ENCODE measurements at places on chromosomes 5 and 9.
A peak's percentile ranks its signal among the peaks of the same experiment; 100 is the strongest.

GRCh38 chr5:141637123-141637766 lies 448 bp downstream of the RELL2 start:
- H3K27me3 ChIP-seq = no peaks in the 10 kb centered on the region
- H3K27ac ChIP-seq = no peak overlapping the region
- peak overlapping the region; percentile 80 for H3K4me3 ChIP-seq
- DNase-seq = peak; percentile 34
- H3K36me3 ChIP-seq = peaks cover 8% of the 10 kb centered on the region

DNA sequence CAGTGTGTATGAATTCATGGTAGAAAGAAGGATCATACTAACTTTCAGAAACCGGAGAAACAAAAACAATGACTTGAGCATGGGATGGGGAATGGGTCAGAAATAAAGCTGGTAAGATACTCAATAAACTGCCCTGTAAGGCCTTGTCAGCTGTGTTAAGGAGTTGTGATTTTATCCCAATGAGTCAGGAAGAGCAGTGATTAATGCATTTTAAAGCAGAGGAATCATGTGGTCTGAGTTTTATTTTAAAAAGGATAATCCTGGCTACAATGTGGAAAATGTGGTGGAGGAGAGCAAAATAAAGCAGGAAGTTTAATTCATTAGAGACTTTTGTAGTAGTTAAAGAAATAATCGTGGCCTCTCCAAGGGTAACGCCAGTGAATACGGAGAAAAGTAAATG lies 28.7 kb downstream of the DHX29 start:
- DNase-seq = no peak
- H3K4me3 ChIP-seq = no peak overlapping the region
- H3K4me1 ChIP-seq = no peaks in the 10 kb centered on the region

- no peaks in the 10 kb centered on the region for H3K27me3 ChIP-seq
- H3K36me3 ChIP-seq = no peaks in the 10 kb centered on the region
- no peak for DNase-seq
- H3K4me1 ChIP-seq = peaks cover 4% of the 10 kb centered on the region
- no peak overlapping the region for H3K27ac ChIP-seq
- H3K4me3 ChIP-seq = no peak overlapping the region
These were observed 159.0 kb downstream of the PBX3 start for GRCh38 chr9:125906144-125906543.

DNA sequence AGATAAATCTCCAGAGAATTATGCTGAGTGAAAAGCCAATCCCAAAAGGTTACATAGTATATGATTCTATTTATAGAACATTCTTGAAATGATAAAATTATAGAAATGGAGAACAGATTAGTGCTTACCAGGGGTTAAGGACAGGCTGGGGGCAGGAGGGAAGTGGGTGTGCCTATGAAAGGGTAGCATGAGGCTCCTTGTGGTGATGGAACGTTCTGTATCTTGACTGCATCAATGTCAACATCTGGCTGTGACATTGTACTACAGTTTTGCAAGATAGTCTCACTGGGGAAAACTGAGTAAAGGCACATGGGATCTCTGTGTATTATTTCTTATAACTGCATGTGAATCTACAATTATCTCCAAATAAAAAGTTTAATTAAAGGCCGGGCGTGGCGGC lies 22.3 kb downstream of the ORM2 start:
- no peak overlapping the region for H3K27ac ChIP-seq
- peaks cover 17% of the 10 kb centered on the region for H3K4me1 ChIP-seq
- DNase-seq = no peak
- H3K36me3 ChIP-seq = peaks cover 76% of the 10 kb centered on the region
- no peak overlapping the region for H3K4me3 ChIP-seq

- no peak overlapping the region for H3K4me3 ChIP-seq
- H3K27ac ChIP-seq = no peak overlapping the region
- no peak for DNase-seq
- no peaks in the 10 kb centered on the region for H3K36me3 ChIP-seq
- H3K27me3 ChIP-seq = no peaks in the 10 kb centered on the region
These were observed 7.5 kb upstream of the TTC1 start for GRCh38 chr5:160001457-160001856.

- H3K4me1 ChIP-seq = peaks cover 7% of the 10 kb centered on the region
- no peaks in the 10 kb centered on the region for H3K36me3 ChIP-seq
- H3K27me3 ChIP-seq = peaks cover 66% of the 10 kb centered on the region
- H3K27ac ChIP-seq = no peak overlapping the region
These were observed 43.4 kb upstream of the CDKN2B start for GRCh38 chr9:22052376-22052945.

DNA sequence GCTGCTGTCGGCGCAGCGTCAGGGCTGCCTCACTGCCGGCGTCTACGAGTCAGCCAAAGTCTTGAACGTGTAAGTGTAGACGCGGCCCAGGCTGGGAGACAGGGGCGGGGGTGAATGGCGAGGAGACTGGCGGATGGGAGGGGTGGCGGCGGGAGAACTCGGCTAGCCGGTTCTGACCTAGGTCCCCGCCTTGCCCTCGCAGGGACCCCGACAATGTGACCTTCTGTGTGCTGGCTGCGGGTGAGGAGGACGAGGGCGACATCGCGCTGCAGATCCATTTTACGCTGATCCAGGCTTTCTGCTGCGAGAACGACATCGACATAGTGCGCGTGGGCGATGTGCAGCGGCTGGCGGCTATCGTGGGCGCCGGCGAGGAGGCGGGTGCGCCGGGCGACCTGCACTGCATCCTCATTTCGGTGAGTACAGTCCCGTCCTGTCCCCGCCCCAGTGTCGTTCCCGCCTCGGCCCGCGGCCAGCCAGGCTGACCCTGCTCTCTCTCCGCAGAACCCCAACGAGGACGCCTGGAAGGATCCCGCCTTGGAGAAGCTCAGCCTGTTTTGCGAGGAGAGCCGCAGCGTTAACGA lies 745 bp downstream of the GADD45G start:
- no peak for DNase-seq
- peak overlapping the region; percentile 61 for H3K4me3 ChIP-seq
- peaks cover 4% of the 10 kb centered on the region for H3K27me3 ChIP-seq
- H3K36me3 ChIP-seq = no peaks in the 10 kb centered on the region
- H3K4me1 ChIP-seq = peaks cover 43% of the 10 kb centered on the region
- no peak overlapping the region for H3K27ac ChIP-seq

- DNase-seq = no peak
- H3K27me3 ChIP-seq = no peaks in the 10 kb centered on the region
- no peaks in the 10 kb centered on the region for H3K36me3 ChIP-seq
- H3K4me3 ChIP-seq = no peak overlapping the region
- peaks cover 15% of the 10 kb centered on the region for H3K4me1 ChIP-seq
These were observed 29.3 kb downstream of the TNFAIP8 start for GRCh38 chr5:119385136-119385535.

GRCh38 chr5:135211791-135212190 lies 177.8 kb upstream of the PITX1 start:
- H3K4me3 ChIP-seq = no peak overlapping the region
- no peak for DNase-seq
- H3K36me3 ChIP-seq = no peaks in the 10 kb centered on the region
- H3K4me1 ChIP-seq = peaks cover 15% of the 10 kb centered on the region

DNA sequence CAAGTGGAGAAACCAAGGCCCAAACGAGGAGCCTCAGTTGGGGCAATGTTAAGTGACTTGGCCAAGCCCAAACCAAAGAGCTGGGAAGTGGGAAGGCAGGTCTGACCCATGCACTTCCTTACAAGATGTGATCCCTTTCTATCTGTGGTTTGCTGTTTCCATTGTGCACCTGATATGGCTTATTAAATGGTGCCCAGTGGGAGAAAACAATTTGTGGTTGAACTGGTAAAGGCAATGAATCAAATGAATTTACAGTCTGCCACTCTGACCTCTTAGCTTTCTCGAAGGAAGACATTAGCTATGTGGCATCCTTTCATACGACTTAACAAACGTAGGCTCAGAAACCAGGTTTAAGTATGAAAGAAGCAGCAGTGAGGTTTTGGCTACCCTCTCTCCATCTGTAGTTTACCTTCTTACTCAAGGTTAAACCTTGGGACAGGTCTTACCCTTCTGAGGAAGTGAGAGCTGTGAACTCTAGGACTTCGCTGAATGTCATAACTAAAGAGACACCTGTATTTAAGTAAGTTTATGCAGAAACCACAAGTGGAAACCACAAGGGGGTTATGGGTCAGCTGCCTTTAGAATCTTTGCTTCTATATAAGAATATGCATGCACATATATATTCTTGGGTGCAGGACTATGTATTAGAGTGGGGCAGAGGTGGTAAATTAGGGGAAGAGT lies 100.5 kb upstream of the SPATA31D4 start:
- H3K4me1 ChIP-seq = peaks cover 2% of the 10 kb centered on the region
- DNase-seq = no peak
- no peak overlapping the region for H3K27ac ChIP-seq
- H3K36me3 ChIP-seq = no peaks in the 10 kb centered on the region
- no peaks in the 10 kb centered on the region for H3K27me3 ChIP-seq

GRCh38 chr9:14147738-14148137 lies 166.2 kb downstream of the NFIB start:
- H3K4me1 ChIP-seq = no peaks in the 10 kb centered on the region
- no peak overlapping the region for H3K27ac ChIP-seq
- no peaks in the 10 kb centered on the region for H3K27me3 ChIP-seq
- no peaks in the 10 kb centered on the region for H3K36me3 ChIP-seq
- no peak for DNase-seq
- no peak overlapping the region for H3K4me3 ChIP-seq

- H3K27ac ChIP-seq = no peak overlapping the region
- DNase-seq = no peak
- H3K27me3 ChIP-seq = no peaks in the 10 kb centered on the region
- H3K4me1 ChIP-seq = no peaks in the 10 kb centered on the region
These were observed 85.2 kb downstream of the NR3C1 start for GRCh38 chr5:143318270-143318669.

DNA sequence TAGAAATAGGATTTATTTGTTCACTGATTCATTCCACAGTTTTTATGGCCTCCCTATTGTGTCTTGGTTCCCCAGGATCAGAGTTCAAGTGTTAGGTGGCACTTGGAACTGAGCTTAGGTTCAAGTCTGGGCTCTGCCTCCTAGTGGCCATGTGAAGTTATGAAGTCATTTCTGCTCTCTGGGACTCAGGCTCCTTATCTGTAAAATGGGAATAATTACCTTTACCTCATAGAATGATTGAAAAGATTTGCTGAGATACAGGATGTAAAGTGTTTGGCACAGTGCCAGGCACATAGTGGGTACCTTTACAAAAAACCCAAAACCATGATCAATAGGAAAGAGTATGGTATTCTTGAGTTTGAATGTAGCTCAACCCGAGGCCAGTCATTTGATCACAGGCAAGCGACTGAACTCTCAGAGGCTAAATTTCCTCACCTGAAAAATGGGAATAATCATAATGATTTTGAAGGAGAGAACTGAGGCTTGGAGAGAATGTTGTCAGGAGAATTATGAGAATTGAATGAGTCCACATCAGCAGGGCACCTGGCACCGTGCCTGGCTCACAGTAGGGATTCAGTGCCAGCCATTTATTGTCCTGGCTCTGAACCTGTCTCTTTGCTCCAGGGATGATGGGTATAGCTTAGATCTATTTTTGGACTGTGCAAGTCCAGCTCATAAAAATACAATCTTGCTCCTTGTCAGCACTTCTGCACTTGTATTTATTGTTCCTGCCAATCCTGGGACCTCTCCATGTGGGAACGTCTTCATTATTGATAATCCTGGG lies 10.8 kb downstream of the NSG2 start:
- DNase-seq = no peak
- peaks cover 1% of the 10 kb centered on the region for H3K27me3 ChIP-seq
- H3K36me3 ChIP-seq = no peaks in the 10 kb centered on the region
- H3K27ac ChIP-seq = no peak overlapping the region
- no peaks in the 10 kb centered on the region for H3K4me1 ChIP-seq
- no peak overlapping the region for H3K4me3 ChIP-seq

DNA sequence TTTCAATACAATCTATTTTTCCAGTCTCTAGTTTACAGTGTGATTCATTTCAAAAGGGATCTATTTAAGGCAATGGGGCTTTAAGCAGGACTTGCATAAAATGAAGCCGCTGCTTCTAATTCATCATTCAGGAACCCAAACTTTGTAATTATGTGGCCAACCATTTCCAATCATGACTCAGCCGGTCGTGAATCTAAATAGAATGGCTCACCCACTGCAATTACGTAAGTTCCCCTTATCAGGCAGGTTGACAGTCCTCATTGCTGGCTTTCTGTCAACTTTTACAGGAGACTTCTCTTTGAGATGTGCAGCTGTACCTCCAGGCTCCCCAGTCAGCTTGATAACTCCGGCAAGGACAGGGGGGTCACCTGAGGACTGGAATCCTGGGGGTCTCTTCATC lies 152.8 kb upstream of the DAP start:
- no peak overlapping the region for H3K4me3 ChIP-seq
- no peaks in the 10 kb centered on the region for H3K36me3 ChIP-seq
- no peak overlapping the region for H3K27ac ChIP-seq
- DNase-seq = peak; percentile 97

GRCh38 chr5:150215979-150216944 lies 26.4 kb downstream of the SLC6A7 start:
- H3K4me1 ChIP-seq = no peaks in the 10 kb centered on the region
- H3K36me3 ChIP-seq = no peaks in the 10 kb centered on the region
- H3K4me3 ChIP-seq = no peak overlapping the region
- peaks cover 8% of the 10 kb centered on the region for H3K27me3 ChIP-seq

DNA sequence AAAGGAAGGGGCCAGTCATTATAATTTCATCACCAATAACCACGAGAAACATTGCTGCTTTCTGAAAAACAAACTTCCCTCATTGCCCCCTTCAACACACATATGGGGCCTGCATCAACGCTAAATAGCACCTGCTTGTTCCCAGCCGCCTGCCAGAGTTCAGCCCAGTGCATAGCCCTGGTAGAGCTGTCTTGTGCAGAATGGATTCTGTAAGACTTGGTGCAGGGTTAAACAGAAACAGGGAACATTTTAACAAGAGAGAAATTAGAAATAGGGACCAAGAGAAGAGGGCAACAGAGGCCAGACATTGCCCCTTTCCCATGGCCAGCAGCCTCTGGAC lies 56.7 kb downstream of the UBE2QL1 start:
- DNase-seq = no peak
- no peak overlapping the region for H3K4me3 ChIP-seq
- H3K27me3 ChIP-seq = no peaks in the 10 kb centered on the region
- H3K27ac ChIP-seq = no peak overlapping the region

GRCh38 chr9:121318631-121319382 lies 50.8 kb downstream of the GSN start:
- no peak overlapping the region for H3K4me3 ChIP-seq
- no peaks in the 10 kb centered on the region for H3K27me3 ChIP-seq
- peaks cover 18% of the 10 kb centered on the region for H3K4me1 ChIP-seq
- no peak for DNase-seq
- H3K36me3 ChIP-seq = peaks cover 34% of the 10 kb centered on the region
- H3K27ac ChIP-seq = no peak overlapping the region

DNA sequence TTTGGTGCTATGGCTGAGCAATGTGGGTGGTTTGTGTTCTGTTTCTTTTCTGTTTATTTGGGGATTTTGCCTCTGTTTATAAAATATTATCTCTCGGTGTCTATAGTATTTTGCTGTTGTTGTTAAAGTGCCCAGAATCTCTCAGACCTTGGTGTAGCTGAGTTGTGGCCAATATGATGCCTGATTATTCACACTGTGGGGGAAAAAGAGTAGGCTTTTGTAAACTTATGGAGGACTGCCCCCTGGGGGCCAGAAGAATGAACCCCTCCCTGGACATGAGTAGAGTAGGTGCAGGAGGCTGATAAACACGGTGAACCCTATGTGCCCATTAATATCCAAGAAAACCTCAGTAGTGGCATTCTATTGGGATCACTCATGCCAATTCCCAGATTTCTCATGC lies 49.0 kb upstream of the DPYSL3 start:
- no peaks in the 10 kb centered on the region for H3K4me1 ChIP-seq
- DNase-seq = peak; percentile 87
- no peaks in the 10 kb centered on the region for H3K36me3 ChIP-seq
- no peak overlapping the region for H3K4me3 ChIP-seq
- H3K27ac ChIP-seq = no peak overlapping the region
- no peaks in the 10 kb centered on the region for H3K27me3 ChIP-seq

- no peaks in the 10 kb centered on the region for H3K27me3 ChIP-seq
- no peaks in the 10 kb centered on the region for H3K4me1 ChIP-seq
- no peak for DNase-seq
- no peaks in the 10 kb centered on the region for H3K36me3 ChIP-seq
- H3K27ac ChIP-seq = no peak overlapping the region
- H3K4me3 ChIP-seq = no peak overlapping the region
These were observed 340.2 kb downstream of the ADAMTS6 start for GRCh38 chr5:65141493-65141892.
